ENCODE measurements at places on chromosomes 13 and 19.

DNA sequence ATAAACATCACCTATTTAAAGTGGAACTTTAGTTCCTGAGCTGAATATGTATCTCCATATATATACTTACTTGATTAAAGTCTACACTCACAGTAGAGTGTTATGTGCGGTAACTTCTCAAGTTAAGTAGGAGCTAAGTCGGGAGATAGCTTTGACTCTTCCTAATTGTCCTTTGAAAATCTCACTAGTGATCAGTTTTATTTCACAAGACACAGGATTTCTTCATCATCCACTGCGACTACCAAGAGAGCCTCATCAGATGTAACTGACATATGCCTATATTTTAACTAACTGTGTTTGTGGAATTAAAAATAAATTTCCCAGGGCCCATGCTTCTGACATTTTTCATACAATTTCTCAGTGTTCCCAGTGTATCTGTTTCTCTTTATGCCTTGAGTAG is 1664.0 kb downstream of the EFNB2 start:
- DNase-seq = no peak

GRCh38 chr13:72890546-72890945 is 108.6 kb downstream of the PIBF1 start:
- DNase-seq = no peak

- DNase-seq = no peak
Measured at GRCh38 chr19:31416548-31416947, 67.3 kb upstream of the TSHZ3 start.

DNA sequence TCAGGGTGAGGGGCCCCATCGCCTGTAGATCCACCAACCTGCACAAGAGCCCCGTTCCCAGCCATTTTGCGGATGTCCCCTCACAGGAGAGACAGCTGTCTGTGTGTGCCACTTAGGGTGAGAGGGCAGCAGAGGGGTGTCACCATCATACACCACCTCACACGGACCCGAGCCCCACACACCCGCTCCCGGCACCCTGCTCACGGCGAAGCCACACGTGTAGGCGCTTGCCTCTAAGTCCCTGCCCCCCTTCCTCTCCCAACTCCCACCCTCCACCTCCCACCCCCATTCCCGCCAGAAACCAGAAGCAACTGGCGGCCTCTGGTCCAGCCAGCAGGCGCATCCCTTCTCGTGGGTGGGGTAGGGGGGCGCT is 4.0 kb upstream of the DPF1 start:
- DNase-seq = no peak

GRCh38 chr19:41327076-41327575 is 17.2 kb downstream of the CCDC97 start:
- no peak for DNase-seq

DNA sequence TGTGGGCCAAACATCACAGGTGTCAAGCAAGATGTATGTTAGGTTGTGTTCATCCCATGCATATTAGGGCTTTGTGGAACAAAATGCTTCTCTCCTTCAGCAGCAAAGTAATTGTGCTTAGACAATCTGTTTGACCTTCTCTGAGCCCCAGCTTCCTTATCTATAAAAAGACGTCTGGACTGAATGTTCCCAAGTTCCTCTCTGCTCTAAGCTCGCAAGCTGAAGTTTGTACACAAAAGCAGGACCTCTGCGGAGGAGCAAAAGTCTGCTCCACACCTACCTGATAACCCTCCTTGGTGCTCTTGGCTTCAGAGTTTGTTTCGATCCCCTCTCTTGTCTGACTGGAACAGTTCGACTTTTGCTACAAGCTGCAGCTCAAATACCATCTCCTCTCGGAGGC is 95.7 kb upstream of the UBL3 start:
- DNase-seq = no peak

Measured in effector CD8-positive, alpha-beta T cell (primary cell).